ENCODE measurements at places on chromosomes 12 and 14. TPM values are rescaled to one million over a fixed set of nuclear protein-coding genes. Genes with fewer than 3 reads are reported as not detected.

DNA sequence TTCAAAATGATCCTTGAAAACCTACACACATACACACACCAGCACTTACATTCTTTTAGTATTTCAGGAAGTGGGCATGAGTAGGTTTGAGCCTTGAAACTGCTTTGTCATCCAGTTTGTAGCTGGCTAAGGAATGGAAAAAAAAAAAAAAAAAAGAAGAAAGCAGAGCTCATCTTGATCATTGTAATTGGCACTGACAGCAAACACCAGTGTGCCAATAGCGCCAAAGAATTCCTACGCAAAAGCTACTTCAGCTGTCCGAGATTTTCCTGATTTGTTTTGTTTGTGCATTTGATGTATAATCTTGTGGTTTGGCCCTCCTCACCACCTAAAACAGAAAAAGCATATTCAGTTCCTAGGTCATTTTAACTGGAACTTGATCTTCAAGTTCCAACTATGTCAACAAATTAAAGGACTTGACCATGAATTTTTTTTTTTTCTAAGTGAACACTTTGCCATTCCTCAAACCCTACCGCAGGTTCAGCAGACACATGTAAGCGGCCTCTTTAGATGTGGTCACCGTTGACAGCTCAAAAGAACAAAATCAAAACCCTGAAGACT, 57.3 kb downstream of the FLRT2 start:
- H3K4me1 ChIP-seq: peaks cover 5% of the 10 kb centered on the region
- H3K27ac ChIP-seq: no peak overlapping the region
- no peak for DNase-seq
- no peak overlapping the region for H3K4me3 ChIP-seq
- H3K36me3 ChIP-seq: no peaks in the 10 kb centered on the region

GRCh38 chr12:117514016-117514415, 152.6 kb upstream of the NOS1 start:
- H3K4me3 ChIP-seq: no peak overlapping the region
- no peaks in the 10 kb centered on the region for H3K4me1 ChIP-seq
- H3K36me3 ChIP-seq: no peaks in the 10 kb centered on the region
- no peaks in the 10 kb centered on the region for H3K27me3 ChIP-seq
- H3K27ac ChIP-seq: no peak overlapping the region

DNA sequence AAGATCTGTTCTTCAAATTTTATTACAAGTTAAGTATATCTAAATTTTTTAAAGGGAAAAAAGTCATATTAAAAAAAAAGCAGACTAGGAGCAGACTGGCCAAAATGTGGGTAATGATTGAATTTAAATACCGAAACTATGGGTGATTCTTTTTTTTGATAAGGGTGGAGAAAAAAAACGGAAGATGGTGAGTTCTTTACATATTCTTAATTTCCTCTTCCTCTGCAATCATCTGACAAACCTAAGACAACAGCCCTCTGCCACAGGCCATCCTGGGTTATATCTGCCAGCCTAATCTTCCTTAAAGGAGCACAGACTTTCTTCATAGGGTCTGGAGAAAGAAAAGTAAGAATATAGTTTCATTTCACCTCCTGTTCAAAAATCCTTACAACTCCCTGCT, 108.0 kb downstream of the PPP2R5E start:
- H3K27me3 ChIP-seq: no peaks in the 10 kb centered on the region
- peak overlapping the region; percentile 20 for H3K4me3 ChIP-seq
- DNase-seq: no peak
- H3K27ac ChIP-seq: peak overlapping the region; percentile 67
- H3K4me1 ChIP-seq: peaks cover 60% of the 10 kb centered on the region
- H3K36me3 ChIP-seq: peaks cover 5% of the 10 kb centered on the region

- H3K4me3 ChIP-seq: no peak overlapping the region
- no peak for DNase-seq
- H3K27ac ChIP-seq: no peak overlapping the region
- H3K4me1 ChIP-seq: no peaks in the 10 kb centered on the region
- peaks cover 16% of the 10 kb centered on the region for H3K27me3 ChIP-seq
Observed at GRCh38 chr14:101072945-101073597, 169.5 kb upstream of the RTL1 start.

DNA sequence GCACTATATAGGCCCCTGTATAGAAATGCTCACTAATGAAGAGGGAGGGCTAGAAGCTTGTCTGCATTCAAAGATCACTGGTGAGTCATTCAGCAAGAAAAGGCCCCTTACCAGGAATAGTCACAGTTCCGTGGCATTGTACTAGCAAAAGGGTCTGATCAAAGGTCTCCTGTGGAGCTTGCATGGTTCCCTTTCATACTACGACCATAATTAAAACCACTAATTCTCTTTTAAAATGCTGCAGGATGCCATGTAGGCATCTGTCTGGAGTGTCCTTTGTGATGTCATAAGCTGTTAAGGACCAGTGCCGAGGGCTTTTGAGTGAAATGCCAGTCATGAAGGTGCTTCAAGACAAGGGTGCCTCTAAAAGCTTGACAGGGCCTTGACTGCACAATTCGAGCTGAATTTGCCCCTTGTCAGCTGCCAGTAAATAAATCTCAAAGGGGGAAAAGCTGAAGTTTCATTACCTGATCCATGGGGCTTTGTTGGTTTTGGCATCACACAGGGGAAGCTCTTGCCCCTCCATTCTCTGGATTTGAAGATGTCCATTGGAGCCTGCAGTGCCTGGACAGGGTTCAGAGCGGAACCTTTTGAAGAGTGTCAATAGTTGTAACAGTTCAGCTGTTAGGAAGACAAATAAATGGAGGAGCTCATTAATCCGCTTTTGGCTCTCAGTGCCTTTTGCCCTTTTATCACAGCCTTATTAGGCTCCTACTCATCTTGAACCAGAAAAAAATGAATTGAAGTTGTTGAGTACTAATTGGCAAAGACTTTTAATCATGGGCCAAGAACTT, 69.1 kb downstream of the TMEM260 start:
- H3K4me1 ChIP-seq: no peaks in the 10 kb centered on the region
- no peaks in the 10 kb centered on the region for H3K27me3 ChIP-seq
- DNase-seq: no peak
- no peak overlapping the region for H3K27ac ChIP-seq
- H3K4me3 ChIP-seq: no peak overlapping the region
- peaks cover 5% of the 10 kb centered on the region for H3K36me3 ChIP-seq

GRCh38 chr14:86683561-86683960, 1153.6 kb downstream of the FLRT2 start:
- H3K4me1 ChIP-seq: no peaks in the 10 kb centered on the region
- no peaks in the 10 kb centered on the region for H3K36me3 ChIP-seq
- DNase-seq: no peak
- H3K4me3 ChIP-seq: no peak overlapping the region
- no peak overlapping the region for H3K27ac ChIP-seq

GRCh38 chr12:122399254-122399591, 23.2 kb downstream of the CLIP1 start:
- H3K36me3 ChIP-seq: peaks cover 19% of the 10 kb centered on the region
- DNase-seq: no peak
- peaks cover 50% of the 10 kb centered on the region for H3K4me1 ChIP-seq
- no peak overlapping the region for H3K4me3 ChIP-seq
- no peaks in the 10 kb centered on the region for H3K27me3 ChIP-seq

DNA sequence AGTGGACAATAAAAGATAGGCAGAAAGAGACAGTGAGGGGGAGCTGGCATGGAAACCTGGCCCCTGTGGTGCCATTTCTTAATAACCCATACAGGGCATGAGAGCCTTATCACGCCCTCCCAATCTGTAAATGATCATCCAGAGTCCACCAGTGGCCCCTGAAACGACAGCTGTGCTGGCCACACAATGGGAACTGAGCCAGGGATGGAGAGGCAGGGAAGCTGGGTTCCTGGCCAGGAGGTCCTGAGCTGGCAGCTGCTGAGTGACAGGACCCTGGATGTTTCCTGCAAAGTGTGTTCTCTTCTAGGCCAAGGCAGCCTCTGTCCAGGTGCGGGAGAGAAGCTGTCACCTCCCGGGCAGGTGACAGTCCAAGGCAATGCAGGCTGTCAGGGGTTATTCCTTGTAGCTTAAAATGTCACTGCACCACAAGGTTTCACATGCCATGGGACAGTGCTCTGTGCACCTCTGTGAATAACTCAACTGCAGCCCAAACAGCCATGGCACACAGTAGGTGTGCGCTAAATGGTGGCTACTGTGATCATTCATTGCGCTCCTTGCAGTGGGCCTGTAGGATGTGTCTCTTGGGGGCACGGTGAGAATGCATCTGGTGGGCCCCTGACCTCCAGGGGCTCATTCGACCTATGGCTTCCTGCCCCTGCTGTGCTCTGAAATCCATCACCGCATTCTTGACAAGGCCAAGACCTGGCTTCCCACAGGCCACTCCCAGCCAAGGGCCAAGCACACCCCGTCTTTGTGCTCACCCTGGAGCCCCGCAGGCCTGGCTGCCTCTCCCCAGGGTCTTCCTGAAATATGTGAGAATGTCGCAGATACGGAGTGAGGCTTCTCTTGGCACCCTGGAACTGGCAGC, 46.3 kb upstream of the BCL11B start:
- peaks cover 3% of the 10 kb centered on the region for H3K27me3 ChIP-seq
- no peaks in the 10 kb centered on the region for H3K36me3 ChIP-seq
- no peak overlapping the region for H3K4me3 ChIP-seq
- no peak for DNase-seq
- peaks cover 9% of the 10 kb centered on the region for H3K4me1 ChIP-seq
- H3K27ac ChIP-seq: no peak overlapping the region

DNA sequence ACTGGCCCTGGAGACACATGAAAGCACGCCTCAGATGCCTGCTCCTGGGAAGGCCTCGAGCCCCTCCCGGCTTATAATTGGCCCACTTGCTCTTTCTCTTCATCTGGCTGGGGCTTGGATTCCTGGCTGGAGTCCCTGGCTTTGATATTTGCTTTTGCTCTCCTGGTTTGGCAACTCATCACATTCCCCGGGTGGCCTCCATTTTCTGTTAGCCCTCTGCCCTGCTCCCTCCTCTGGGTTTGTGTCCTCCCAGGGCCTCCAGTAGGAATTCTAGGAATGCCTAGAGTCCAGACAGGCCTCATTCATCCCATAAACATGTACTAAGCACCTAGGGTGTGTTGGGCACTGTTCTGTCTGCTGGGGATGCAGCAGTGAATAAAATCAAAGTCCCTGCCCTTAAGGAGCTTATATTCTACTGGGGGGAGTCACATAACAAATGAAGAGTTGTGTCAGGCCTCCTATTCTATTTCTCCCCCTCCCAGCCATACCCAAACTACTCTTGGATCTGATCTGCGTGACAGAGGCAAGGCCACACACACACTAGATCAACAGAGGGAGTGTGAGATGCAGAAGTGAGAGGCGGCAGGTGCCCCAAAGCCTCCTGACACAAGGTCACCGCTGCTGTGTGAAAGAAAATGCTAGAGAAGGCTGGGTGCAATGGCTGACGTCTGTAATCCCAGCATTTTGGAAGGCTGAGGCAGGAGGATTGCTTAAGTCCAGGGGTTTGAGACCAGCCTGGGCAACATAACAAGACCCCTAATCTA, 21.3 kb upstream of the TSPAN9 start:
- DNase-seq: no peak
- no peaks in the 10 kb centered on the region for H3K36me3 ChIP-seq
- peaks cover 6% of the 10 kb centered on the region for H3K27me3 ChIP-seq
- no peaks in the 10 kb centered on the region for H3K4me1 ChIP-seq

DNA sequence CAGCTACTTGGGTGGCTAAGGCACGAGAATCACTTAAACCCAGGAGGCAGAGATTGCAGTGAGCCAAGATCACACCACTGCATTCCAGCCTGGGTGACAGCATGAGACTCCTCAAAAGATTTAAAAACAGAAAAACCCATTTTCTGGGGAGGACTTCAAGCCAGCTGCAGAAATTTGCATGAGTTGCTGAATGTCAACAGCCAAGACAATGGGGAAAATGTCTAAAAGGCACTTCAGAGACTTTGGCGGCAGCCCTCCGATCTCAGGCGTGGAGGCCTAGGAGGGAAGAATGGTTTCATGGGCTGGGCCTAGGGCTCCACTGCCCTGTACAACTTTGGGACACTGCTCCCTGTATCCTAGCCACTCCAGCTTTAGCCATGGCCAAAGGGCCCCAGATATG, 177.8 kb upstream of the C14orf180 start:
- peaks cover 8% of the 10 kb centered on the region for H3K36me3 ChIP-seq
- no peak overlapping the region for H3K4me3 ChIP-seq
- H3K27me3 ChIP-seq: no peaks in the 10 kb centered on the region
- H3K4me1 ChIP-seq: peaks cover 11% of the 10 kb centered on the region
- H3K27ac ChIP-seq: no peak overlapping the region

- H3K27ac ChIP-seq: no peak overlapping the region
- H3K27me3 ChIP-seq: no peaks in the 10 kb centered on the region
- H3K4me1 ChIP-seq: no peaks in the 10 kb centered on the region
Observed at GRCh38 chr14:84965279-84965678, 564.7 kb upstream of the FLRT2 start.

- H3K4me3 ChIP-seq: no peak overlapping the region
- no peaks in the 10 kb centered on the region for H3K36me3 ChIP-seq
- no peaks in the 10 kb centered on the region for H3K4me1 ChIP-seq
- H3K27me3 ChIP-seq: no peaks in the 10 kb centered on the region
Observed at GRCh38 chr14:88753873-88754272, 38.9 kb downstream of the EML5 start.

- H3K36me3 ChIP-seq: peaks cover 34% of the 10 kb centered on the region
- H3K27me3 ChIP-seq: no peaks in the 10 kb centered on the region
- peak overlapping the region; percentile 87 for H3K27ac ChIP-seq
- no peak for DNase-seq
- peaks cover 55% of the 10 kb centered on the region for H3K4me1 ChIP-seq
Observed at GRCh38 chr12:120225200-120225558, 24.3 kb upstream of the RPLP0 start.

- H3K36me3 ChIP-seq: no peaks in the 10 kb centered on the region
- no peaks in the 10 kb centered on the region for H3K27me3 ChIP-seq
- no peak for DNase-seq
Observed at GRCh38 chr14:102629808-102630350, 37.4 kb downstream of the RCOR1 start.

DNA sequence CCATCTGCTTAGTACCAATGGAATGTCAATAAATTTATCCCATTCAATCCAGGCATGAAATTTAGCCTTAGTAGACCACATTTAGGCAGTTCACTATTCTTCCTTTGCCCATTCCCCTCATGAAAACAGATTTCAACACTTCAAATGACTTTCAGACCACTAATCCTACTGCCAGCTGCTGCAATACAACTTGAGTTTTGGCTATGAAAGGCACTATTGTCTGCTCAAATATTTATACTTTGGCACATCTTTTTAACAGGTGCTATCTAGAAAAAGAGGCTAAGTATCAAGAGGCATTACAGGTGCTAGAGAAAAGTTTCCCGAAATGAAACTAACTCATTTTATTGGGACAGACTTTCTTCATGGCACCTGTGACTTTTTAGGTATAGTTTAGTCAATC, 499.8 kb downstream of the C12orf50 start:
- H3K4me1 ChIP-seq: no peaks in the 10 kb centered on the region
- H3K27ac ChIP-seq: no peak overlapping the region
- H3K27me3 ChIP-seq: no peaks in the 10 kb centered on the region

DNA sequence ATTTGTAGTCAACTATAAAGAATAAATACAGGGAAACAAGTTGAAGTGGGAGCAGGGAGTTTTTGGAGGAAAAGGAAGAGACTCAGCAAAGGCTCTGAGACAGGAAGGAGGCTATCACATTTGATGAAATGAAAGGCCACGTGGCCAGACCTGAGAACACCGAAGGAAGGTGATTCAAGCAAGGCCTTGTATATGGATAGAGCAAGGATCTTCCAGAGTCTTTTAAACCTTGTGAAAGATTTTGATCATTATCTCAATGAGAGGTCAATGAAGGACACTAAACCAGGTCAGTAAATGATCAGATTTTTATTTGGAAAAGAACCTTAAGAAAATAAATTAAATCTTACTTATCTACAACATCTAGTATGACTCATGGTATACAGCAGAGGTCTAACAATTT, 523.5 kb downstream of the SLC16A7 start:
- H3K4me1 ChIP-seq: no peaks in the 10 kb centered on the region
- H3K4me3 ChIP-seq: no peak overlapping the region
- no peak overlapping the region for H3K27ac ChIP-seq
- H3K36me3 ChIP-seq: no peaks in the 10 kb centered on the region
- no peak for DNase-seq

The SYNDIG1L gene
- not detected for total RNA-seq

The HSPB8 gene
- not detected for total RNA-seq

The TAS2R42 gene
- total RNA-seq: not detected

The TAS2R8 gene
- not detected for total RNA-seq

Measured in activated CD4-positive, alpha-beta T cell treated with anti-CD3 and anti-CD28 coated beads, Interleukin-2, amount 10 ng/mL, durations not matched to agents 7 days and 5 days (primary cell).